Psoas muscle (tissue), 8 donors: ENCODE measurements at places on chromosomes 3 and 15. TPM values are rescaled to one million over a fixed set of nuclear protein-coding genes. Genes with fewer than 3 reads are reported as not detected.
A peak's percentile ranks its signal among the peaks of the same experiment; 100 is the strongest.

DNA sequence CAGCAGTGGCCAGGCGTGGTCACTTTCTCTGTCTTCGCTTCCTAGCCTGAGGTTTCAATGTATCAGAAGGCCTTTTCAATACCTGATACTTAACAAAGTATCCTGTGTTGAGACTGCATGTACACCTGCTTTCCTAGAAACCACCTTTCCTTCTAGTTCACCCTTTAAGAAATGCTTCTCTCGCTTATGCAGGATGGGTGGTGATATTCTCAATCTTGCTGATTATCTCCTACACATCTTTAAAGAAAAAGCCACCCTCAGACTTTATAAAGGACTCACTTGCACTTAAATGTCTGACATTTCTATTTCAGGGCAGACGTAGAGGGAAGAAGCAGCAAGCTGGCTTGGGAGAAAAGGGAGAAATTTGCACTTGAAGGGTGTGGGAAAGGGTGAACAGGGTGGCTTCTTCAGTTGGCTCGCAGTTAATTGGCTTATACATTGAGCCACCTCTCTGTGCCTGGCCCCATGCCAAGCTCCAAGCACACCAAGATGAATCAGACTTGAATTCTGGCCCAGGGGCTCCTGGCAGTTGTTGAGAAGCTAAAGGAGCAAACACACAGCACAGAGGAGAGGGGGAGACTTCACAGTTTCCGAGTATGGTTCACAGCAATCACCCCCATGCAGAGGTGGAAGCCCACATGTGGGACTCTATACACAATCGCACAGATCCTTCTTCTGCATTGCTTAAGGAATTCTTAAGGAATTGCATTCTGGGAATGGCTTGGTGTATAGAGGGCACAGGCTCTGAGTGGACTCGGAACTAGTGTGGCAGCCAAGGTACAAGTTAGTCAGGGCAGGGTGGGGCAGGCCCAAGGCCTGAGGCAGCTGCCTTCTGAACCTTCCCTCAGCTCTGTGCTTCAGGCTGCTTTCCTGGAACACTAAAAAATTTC is 1.3 kb downstream of the ARL6IP5 start:
- peak; percentile 92 for DNase-seq

GRCh38 chr3:46968783-46969428 is 7.6 kb downstream of the CCDC12 start:
- DNase-seq: no peak

- no peak for DNase-seq
Observed at GRCh38 chr15:31222773-31223341, 103.8 kb upstream of the KLF13 start.

DNA sequence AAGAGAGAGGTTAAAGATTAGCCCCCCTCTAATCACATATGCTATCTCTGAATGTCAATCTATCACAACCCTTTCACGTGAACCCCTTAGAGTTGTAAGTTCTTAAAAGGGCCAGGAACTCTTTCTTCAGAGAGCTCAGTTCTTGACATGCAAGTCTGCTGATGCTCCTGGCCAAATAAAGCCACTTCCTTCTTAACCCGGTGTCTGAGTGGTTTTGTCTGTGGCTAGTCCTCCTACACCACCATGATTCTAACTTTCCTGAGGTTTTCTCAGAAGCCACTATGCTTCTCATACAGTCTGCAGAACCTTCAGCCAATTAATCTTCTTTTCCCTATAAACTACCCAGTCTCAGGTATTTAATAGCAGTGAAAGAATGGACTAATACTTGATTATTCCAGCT is 231.1 kb upstream of the CNTN6 start:
- no peak for DNase-seq

- no peak for DNase-seq
Observed at GRCh38 chr3:78645628-78646310, 1122.0 kb downstream of the ROBO1 start.

GRCh38 chr3:177944228-177944661 is 592.0 kb upstream of the KCNMB2 start:
- no peak for DNase-seq

DNA sequence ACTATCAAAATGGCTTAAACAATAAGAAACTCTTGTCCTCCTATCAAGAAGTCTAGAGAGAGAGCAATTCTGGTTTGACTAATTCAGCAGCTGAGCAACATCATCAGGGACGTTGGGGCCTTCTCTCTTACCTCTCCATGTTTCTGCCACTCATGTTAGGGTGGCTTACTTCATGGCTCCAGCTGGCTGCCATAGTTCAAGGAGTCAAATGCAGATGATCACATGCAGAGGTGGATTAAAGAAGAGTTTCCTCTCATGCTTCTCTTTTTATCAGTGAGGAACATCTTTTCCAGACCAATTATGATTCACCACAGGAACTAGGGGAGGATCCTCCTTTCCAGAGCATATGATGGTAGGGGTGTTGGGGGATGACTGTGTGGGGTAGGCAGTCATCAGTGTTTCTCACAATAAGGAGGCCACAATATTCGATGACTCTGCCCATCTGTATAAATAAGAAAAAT is 45.5 kb downstream of the NEK11 start:
- no peak for DNase-seq

GRCh38 chr3:123281406-123281805 is 79.7 kb downstream of the SEC22A start:
- DNase-seq: no peak

DNA sequence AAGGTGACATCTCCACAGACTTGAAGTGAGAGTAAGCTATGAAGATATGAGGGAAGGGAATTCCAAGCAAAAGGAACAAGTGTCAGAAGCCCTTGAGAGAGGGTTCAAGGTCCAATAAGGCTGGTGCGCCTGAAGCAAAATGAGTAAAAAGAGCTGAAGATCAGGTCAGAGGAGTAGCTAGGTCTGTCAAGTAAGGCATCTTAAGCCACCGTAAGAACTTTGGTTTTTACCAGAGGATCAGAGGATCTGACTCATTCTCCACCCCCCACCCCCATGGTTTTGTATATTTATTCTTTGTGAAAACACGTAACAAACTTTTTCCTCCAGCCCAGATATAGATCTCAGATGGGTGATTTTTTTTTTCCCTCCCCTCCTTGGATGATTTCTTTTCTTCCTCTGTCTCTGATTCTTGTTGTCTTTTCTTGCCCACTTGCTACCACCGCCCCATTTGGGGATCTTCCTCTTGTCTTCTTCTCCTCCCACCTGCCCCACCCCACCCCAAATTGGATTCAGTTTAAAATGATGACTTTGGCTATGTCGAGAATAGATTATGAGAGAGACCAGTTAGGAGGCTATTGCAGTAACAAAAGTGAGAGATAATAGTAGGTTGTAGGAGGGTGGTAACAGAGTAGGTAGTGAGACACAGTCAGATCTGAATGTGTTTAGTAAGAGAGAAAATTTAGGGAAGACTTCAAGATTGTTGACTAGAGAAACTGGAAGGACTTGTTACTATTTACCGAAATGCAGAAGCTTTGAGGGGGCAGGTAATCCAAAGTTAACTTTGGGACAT is 6.1 kb downstream of the TRMT10C start:
- DNase-seq: no peak

DNA sequence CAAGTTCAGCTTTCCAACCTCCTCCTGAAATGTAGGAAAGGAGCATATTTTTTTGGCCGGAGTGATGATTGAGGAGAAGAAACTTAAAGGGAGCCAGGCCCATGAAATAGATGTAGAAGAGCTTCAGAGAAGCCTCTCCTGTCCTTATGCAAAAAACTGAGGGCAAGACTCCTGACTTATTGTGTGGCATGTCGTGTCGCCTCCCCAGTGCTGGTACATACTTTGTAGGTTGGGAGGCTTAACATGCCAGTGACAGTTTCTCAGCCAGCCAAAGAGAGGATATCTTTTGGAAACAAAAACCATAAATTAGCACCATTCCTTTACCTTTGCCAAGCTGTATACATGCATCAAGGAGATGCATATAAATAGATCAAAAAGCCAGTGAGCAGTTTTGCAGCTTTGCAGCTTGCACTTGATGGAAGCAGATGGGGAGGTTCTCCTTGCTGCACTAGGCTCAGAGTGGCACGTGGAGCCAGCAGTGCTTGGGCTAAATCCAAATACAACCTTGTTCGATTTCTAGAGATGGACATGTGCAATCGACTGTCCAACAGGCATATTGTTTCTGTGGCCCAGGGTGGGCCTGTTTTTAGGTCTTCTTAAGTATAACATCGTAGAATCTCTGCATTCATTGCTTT is 10.2 kb downstream of the SLCO3A1 start:
- no peak for DNase-seq

GRCh38 chr3:186165331-186165730 is 56.4 kb upstream of the ETV5 start:
- no peak for DNase-seq

GRCh38 chr3:98404010-98404409 is 13.5 kb downstream of the OR5K3 start:
- DNase-seq: no peak

GRCh38 chr15:89900849-89901248 is 7.1 kb upstream of the AP3S2 start:
- DNase-seq: no peak

- DNase-seq: no peak
Observed at GRCh38 chr3:189304465-189305351, 132.9 kb downstream of the TPRG1 start.

GRCh38 chr3:93923006-93923405 is 50.7 kb downstream of the PROS1 start:
- no peak for DNase-seq

- DNase-seq: peak; percentile 23
Observed at GRCh38 chr3:38829404-38829803, 13.4 kb upstream of the SCN10A start.

The TMOD3 gene
- total RNA-seq: 8.4 TPM

The CCR3 gene
- 0.62 TPM for total RNA-seq

The CHST13 gene
- total RNA-seq: 0.20 TPM

The LRRC2 gene
- 160 TPM for total RNA-seq

The ZNF619 gene
- 4.9 TPM for total RNA-seq

The KBTBD13 gene
- 5.0 TPM for total RNA-seq

The LRTM1 gene
- not detected for total RNA-seq
